Right ventricle myocardium inferior (tissue), 1 donor: ENCODE measurements at places on chromosomes 1 and 21.

DNA sequence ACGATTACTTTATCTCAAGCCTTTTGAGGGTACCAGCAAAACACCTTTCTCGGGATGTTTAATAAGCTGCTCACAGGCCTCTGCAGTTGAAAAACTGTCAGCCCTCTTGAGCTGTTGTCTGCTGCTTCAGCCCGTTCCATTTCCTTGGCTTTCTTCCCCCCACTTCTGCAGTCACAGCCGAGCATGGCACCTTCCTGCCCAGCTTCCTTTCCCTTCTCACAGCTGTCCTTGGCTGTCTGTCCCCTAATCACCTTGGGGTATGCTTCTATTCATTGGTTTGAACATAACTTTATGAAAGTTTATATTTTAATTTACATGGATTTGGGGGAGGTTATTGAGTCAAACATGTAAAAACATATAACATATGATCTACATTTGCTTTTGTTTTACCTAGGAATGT lies 6.9 kb upstream of the PROX1 start:
- no peak for DNase-seq

GRCh38 chr1:223886516-223886921 lies 40.8 kb upstream of the TP53BP2 start:
- DNase-seq: no peak

DNA sequence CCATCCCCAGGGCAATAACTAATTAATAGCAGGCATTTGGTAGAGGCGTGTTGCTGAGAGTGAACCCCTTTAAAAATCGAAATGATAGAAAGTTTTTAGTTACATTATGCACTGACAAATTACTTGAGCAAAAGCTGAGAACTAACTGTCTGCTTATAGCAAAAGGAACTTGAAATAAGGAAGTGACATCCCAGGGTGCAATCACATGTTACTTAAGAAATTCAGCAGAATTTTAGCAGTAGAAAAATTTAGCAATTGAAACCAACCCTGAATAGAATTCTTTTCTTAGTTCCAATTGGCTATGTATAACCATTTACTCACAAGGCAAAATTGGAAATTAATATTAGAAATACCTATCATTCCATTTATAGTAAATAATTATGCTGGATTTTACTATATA lies 139.5 kb upstream of the SAMSN1 start:
- no peak for DNase-seq

DNA sequence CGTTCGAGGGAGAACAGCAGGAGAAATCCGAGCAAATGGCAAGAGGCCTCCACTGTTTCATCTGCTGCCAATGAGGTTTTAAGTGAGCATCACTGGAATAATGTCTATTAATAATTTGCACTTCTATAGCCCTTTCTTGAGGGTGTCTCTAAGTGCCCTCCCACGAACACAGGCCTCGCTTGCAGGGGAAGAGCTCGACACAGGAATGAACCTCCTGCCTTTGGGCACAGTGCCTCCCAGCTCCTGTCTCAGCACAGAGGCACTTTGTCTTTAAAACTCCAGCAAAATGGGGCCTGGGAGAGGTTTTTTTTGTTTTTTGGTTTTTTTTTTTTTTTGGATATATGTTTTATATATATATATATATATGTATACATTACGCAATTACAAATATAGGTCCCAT lies 56.6 kb downstream of the OLIG1 start:
- DNase-seq: no peak

DNA sequence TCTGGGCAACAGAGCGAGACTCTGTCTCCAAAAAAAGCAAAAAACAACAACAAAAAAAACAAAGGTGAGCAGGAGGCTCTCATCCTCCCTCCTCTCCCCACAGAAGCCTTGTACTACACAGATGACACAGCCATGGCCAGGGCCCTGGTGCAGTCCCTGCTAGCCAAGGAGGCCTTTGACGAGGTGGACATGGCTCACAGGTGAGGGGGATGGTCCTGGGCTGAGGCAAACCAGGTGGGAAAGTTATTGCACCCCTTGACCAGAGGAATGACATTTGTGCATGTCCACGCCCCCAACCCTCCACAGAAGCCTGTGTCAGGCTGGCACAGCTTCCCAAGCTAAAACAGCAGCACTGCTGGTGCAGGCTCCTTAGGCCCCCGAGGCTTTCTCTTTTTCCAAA lies 2.4 kb downstream of the ADPRS start:
- no peak for DNase-seq

DNA sequence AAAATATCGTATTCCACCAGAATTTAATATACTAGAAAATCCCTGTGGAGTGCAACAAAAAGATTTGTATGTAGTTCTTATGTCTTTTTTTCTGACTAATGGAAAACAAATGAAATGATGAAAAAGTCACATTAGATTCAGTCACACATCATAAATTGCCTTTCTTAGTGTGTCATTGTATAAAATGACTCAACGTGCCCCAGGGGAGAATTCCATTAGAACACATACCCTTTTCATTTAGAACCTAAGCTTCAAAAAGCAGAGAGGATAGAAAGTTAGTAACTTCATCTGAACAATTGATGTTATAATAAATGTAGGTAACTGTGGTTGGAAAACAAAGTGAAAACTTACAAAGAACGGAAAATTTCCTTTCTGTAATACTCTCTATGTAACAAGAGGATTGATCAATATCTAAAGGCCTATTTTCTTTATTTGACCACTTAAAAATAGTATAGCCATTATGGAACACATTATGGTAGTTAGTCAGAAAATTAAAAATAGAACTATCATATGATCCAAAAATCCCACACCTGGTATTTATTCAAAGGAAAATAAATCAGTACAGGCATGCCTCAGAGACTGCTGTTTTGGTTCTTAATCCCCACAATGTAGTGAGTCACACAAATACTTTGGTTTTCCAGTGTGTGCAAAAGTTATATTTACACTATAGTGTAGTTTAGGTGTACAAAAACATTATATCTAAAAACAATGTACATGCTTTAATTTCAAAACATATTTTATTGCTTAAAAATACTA lies 1016.1 kb downstream of the KCNT2 start:
- DNase-seq: no peak

DNA sequence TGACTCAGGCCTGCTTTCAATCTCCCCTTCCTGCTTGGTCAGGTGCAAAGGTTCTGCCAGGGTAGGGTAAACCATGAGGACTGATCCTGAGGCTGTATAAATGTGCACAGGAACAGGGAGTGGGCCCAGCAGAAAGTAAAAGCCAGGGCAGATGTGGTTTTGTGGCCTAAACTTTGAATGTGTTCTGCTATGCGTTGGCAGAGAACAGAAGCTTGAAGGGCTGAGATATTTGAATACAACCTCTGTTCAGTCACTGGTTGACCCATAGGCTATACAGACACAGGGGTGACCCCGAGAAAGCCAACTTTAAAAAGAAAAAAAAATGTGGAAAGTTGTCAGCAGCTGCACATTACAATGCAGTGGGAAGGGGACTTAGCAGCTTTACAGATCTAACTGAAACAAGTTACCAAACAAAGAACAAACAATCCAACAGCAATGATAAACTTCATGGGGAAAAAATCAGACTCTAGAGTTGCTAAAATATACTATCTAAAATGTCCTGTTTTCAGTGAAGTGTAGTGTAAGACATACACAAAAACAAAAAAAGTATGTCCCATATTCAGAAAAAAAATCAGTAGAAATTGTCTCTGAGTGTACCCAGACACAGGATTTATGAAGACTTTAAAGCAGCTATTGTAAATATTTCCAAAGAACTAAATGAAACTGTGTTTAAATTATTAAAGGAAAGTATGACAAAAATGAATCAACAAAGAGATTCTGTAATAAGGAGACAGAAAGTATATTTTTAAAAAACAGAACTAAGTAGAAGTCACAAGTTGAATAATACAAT lies 216.1 kb downstream of the RPS6KC1 start:
- DNase-seq: no peak

DNA sequence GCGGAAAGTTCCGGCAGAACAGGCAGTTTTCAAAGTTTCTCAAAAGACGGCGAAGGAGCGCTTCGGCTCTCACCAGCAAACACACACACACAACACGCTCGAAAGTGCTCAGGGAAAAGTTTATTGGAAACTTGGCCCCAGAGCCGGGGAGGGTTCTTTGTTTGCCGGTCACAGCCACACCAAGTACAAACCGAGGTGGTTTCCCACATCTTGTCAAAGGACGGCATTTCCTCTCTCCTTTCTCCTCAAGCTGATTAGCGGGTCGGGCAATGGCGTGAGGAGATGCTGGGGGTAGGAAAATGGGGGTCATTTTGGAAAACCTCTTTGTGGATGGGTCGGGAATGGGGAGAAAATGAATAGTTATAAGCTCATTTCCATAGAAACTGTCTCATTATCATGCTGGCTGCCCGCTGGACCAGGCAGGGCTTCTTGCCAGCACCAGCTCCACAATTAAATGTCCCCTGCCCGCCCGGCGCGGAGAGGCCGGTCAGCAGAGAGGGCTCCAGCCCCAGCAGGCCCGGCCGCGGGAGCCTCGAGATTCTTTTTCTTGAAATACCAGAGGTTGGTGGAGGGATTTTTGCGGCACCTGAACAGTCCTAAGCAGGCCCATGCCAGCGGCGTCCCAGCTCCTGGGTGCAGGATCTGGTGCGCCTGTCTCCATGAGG lies 92.3 kb downstream of the PRDM16 start:
- DNase-seq: no peak

- peak; percentile 37 for DNase-seq
Measured at GRCh38 chr1:81920245-81920740, 119.6 kb downstream of the ADGRL2 start.

DNA sequence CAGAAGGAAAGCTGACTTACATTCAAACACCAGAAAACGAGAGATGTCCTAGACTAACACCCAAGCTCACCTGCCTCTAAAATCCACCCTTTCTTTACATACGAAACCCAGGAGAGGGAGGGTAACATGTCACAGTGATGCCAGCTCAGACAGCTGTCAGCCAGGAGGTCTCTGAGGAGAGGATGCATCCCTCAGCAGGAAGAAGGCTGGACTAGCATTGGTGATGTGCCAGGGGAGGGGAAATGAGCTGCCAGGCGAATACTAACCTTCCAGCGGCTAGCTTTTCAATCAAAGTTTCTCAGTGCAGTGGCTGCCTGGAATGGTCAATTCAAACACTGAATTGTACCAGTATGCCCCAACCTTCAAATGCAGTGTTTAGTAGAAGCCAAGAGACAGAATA lies 3.6 kb upstream of the UBE2G2 start:
- DNase-seq: no peak

DNA sequence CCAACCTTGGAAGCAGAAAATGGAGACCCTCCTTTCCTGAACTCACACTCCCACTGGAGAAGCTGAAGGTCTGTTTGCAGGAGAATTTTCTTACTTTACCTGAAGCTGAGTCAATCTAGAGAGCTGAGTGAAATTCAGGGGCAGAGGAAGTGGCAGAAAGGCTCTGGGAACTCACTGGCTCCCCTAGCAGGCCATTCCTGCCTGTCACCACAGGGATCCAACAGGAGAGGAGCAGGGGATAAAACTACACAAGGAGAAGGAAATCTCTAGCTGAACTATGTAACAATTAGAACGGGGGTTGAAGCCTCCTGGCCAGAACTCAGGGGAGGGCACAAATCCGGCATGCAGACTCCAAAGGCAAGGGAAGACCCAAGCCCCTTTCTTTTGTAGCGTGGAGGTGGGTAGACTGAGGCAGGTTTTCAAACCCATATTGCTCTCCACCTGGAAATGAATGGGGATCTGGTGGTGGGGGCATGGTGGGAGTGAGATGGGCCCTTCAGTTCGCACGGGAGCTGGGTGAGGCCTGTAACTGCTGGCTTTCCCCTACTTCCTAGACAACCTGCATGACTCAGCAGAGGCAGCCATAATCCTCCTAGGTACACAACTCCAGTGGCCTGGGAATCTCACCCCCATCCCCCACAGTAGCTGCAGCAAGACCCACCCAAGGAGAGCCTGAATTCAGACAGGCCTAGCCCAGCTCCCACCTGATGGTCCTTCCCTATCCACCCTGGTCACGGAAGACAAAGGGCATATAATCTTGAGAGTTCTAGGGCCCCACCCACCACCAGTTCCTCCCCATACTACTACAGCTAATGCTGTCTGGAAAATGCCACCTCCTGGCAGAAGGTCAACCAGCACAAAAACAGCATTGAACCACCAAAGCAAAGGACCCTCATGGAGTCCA lies 158.1 kb downstream of the LTN1 start:
- DNase-seq: no peak
